T1000 (cell line): ENCODE measurements at places on chromosomes 16 and 17.

GRCh38 chr17:7017827-7018200 is 5.0 kb upstream of the BCL6B start:
- no peak for DNase-seq

DNA sequence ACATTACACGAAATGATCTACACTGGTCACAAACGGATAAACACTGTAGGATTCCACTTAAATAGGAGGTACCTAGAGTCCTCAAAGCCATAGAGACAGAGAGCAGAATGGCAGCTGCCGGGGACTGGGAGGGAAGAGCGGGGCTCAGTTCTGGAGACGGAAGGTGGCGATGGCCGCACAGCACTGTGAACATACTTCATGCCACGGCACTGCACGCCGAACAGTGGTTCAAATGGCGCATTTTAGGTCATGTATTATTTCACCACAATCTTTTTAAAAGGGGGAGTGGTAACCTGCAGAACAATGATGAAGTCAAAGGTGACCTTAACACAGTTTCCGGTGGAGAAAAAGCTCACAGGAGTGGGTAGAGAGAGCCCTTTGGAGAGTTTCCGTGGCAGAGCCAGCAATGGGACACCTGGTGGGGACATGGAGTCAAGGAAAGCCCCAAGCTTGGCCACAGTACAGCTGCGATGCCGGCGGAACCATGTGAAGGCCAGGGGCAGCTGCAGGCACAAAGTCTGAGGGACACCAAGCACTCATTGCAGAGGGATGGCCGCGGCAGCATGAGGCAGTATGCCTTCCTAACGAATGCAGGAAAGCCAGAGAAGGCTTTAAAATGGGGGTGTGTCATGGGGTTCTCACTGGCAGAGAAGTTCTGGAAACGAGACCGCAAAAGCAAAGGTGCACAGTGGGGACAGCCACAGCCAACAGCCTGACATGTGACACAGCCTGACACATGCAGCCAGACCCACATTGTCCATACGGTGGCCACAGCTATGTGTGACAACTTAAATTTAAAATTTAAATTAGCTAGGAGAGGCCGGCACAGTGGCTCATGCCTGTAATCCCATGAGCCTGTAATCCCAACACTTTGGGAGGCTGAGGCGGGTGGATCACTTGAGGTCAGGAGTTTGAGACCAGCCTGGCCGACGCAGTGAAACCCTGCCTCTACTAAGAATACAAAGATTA is 7.3 kb downstream of the FLCN start:
- no peak for DNase-seq

GRCh38 chr16:78375055-78375679 is 275.7 kb downstream of the WWOX start:
- no peak for DNase-seq

GRCh38 chr17:81277421-81277820 is 17.7 kb downstream of the SLC38A10 start:
- DNase-seq, result no peak

DNA sequence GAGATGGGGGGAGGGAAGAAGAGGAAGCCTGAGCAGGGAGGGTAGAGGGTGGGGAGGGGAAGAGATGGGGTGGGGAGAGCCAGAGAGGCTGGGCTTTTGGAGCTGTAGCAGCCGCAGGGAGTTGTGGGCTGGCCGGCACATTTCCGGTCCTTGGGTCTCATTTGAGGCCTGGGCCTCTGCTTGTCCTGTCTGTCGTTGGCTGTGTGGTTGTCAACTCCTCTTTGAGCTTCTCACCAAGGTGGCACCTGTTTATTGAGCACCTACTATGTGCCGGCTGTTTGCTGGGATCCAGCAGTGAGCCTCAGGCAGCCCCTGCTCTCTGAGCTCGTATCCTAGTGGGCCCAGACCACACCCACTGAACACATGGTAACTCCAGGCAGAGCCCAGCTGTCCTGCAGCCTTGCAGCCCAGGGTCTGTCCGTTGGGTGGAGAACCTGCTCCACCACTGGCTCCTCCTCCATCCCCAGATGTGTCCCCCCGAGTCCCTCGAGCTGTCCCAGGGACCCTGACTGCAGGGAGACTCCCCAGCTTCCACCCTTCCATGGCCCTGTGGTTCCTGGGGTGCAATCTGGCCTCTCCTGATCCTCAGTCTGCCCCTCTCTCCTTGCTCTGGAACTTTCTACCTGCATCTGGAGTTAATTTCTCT is 164.9 kb downstream of the IRF8 start:
- no peak for DNase-seq

DNA sequence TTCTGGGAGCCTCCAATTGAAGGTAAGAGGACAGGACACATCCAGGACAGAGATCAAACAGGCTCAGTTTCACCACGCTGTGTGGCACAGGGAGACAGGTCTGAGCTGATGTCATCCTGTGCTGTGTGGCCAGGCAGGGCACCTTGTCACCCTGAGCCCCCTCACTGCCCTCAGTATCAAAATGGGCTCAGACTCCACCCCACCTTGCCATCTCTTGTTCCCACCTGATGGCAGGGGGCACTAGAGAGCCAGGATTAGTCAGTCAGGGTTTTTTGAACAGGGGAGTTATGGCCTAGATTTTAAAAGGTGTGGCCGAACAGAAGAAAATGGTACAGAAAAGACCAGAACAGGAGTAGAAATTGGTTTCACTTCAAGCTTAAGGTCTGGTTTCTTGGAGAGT is 2.6 kb downstream of the KAT2A start:
- no peak for DNase-seq

DNA sequence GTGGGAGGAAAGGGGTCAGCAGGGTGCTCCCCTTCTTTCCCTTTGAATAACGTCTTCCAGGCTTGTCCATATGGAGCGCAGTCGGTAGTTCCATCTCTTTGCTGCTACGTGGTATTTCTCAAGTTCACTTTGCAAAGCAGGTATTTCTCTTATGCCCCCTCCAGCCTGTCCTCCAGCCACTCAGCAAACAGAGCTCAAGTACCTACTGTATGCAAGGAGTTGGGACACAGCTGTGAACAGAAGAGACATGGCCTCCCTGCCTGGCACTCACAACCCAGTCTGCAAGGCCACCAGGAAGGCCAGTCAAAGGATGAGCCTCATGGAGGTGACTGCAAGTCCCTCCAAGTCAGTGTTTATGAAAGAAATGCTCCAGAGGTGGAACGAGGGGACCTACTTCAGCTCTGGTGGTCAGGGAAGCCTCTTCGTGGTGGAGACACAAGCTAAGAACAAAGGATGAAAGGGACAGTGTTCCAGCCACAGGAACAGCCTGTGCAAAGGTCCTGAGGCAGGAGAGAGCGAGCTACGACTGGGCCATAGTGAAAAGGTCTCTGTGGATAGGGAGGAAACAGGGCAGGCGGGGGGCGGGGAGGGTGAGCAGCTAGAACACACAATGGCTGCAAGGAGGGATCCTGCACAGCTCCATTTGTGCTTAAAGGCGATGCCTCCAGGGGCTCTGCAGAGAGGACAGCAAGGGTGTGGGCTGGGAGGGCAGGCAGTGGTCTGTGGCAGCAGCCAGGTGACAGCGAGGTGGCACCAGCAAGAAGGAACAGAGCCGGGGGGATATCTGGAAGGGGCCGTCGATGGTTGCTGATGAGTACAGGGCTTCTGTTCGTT is 32.6 kb downstream of the PPL start:
- no peak for DNase-seq

DNA sequence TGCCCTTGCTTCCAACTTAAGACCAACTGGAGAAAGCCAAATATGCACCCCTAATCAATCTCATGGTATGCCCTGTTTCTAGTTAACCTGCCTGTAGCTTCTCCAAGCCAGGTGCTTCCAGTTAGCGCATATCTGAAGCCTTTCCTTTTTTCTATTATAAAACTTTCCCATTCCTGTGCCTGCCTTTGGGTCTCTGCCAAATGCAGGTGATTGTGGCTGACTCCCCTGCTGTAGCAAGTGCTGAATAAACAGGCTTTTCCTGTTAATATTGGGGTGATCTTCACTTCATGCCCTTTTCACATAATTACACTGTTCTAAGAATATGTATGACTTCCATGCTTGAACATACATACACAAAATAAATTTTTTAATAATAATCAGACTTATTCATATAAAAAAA is 207.4 kb downstream of the TANC2 start:
- no peak for DNase-seq

- DNase-seq, result no peak
Measured at GRCh38 chr16:72997141-72997542, 50.8 kb downstream of the ZFHX3 start.

DNA sequence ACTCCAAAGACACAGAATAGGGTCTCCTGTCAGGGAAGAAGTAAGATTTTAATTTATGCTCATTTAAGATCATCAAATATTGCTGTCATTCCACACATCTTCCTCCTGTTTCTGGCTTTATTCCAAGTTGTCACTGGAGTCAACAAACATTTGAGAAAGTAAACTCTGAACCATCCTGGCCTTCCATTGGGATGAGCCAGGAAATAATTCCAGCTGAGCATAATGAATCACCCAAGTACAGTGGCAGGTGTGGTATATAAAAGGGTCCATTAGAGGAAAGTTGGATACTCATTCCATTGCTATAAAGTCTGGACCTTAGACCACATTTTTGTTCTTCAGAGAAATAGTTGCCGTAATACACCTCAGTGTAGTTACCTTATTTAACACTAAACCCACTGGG is 246.1 kb downstream of the SLC39A11 start:
- no peak for DNase-seq

DNA sequence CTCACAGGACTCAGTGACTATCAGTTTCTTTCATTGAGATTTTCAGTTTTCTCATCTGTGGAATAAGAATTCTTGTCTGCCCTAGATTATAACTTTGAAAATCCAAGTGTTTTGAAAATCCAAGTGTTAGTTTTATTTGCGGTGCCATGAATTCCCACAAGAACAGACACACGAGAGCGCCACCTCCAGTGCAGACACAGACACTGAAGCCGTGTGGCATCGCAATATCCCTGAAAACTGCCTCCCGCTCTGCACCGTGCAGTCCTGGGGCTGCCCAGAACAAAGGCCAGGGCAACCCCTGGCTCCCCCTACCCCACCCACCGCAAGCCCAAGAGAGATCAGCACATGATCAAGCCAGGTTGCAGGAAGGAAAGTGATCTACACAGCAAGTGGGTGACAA is 229.5 kb upstream of the ASIC2 start:
- no peak for DNase-seq

DNA sequence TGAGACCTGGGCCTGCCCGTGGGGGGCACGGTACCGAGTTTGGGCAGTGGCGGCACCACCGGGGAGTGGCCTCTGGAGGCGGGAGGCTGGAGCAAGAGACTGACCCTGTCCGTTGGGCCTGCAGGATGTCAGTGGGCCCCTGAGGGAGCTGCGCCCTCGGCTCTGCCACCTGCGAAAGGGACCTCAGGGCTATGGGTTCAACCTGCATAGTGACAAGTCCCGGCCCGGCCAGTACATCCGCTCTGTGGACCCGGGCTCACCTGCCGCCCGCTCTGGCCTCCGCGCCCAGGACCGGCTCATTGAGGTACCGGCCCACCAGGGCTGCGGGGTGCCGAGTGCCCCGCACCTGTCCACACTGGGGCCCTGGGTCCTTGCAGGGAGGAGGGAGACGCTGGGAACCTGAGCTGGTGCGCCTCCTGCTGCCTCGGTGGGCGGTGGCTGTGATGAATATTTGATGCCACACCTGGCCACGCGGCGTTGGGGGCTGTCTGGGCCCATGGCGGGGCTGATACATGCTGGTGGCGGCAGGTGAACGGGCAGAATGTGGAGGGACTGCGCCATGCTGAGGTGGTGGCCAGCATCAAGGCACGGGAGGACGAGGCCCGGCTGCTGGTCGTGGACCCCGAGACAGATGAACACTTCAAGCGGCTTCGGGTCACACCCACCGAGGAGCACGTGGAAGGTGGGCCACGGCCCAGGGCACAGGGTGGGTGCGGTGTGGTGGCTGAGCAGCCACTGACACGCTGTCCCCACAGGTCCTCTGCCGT is 9.7 kb downstream of the NHERF2 start:
- DNase-seq, result no peak

GRCh38 chr17:39166437-39167335 is 725 bp upstream of the ARL5C start:
- no peak for DNase-seq

GRCh38 chr17:77786740-77787505 is 171.6 kb upstream of the TNRC6C start:
- DNase-seq, result no peak

- no peak for DNase-seq
Measured at GRCh38 chr17:4100883-4101756, 41.7 kb downstream of the ZZEF1 start.

DNA sequence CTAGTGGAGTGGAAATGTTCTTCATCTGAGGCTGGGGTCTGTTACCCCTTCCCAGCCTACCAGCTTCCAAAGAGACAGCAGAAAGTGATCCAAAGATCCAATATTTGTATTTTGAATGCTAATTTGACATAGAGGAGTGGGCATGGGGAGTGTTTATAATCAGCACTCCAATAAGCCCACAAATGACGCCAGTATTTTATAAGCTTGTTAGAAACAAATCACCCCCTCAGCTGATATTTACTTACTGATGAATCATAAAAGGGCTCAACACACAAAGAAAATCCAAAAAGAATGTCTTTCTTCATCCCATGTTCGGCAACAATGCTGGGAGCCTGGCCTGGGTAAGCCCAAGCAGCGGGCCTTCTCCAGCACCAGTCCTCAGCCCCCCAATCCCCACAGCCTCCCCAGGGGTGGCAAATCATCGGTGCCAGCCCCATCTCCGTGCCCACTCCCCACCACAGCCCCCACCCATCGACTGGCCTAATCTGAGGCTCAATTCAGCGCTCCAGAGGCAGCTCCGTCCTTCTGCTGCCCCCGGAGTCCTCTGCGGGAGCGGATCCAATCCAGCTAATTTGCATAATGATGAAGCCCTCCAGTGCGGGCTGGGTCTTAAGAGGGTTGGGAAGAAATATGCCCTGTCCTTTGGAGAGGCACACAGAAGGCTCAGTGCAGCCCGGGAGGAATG is 169.5 kb downstream of the C16orf78 start:
- no peak for DNase-seq

- DNase-seq, result no peak
Measured at GRCh38 chr17:16975277-16975651, 3.3 kb upstream of the TNFRSF13B start.

DNA sequence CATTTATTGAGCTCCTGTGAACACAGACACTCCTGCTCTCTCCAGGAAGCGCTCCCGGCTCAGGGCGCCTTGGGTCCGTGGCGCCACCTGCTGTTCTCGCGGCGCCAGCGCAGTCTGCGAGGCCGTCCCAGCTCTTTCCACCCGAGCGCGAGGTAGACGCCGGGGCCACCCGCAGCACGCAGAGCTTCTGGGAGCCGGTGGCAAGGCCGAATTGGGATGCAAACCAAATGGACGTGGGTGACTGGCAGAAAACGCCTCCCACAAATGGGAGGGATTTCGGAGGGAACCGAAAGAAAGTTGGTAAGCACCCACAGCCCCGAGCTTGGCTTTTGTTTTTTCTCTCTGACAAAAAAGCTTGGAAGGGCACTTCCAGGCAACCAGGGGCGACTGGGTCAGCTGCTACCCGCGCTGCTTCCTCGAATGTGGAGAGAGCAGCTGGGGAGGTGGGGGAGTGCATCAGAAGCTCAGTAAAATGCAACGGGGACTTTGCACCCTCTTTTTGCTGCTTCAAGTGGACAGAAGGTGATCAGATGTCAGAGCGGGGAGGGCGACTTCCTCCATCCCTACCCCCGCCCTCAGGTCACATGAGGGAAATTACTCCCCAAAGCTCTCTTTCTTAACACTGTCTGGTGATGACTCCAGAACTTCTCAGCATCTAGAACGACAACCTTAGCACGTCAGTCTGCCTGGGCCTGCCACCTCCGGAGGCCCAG is 13.5 kb upstream of the N4BP1 start:
- DNase-seq, result peak; percentile 65

GRCh38 chr17:48995974-48996721 is 1.0 kb upstream of the IGF2BP1 start:
- no peak for DNase-seq
